ENCODE measurements at places on chromosomes 1 and 21.
A peak's percentile ranks its signal among the peaks of the same experiment; 100 is the strongest.

DNA sequence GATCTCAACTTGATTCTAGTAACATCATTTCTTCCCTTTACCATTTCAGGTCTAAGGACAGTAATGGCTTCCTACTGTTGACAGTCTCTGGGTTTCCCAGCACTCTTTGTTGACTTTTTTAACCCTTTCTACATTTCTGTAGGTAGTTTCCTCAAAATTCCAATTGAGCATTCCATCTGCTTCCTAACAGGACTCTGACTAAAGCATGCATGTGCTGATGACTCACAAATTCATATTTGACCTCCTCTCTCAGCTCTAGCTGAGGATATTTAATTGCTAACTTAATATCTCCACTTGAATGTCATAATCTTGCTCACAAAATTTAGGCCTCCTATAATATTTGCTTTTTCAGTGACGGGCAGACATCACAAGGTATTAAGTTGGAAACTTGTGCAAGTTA is 93.3 kb upstream of the ZNHIT6 start:
- DNase-seq, result no peak

- no peak for DNase-seq
Observed at GRCh38 chr1:238487931-238488330, 597.2 kb upstream of the ZP4 start.

DNA sequence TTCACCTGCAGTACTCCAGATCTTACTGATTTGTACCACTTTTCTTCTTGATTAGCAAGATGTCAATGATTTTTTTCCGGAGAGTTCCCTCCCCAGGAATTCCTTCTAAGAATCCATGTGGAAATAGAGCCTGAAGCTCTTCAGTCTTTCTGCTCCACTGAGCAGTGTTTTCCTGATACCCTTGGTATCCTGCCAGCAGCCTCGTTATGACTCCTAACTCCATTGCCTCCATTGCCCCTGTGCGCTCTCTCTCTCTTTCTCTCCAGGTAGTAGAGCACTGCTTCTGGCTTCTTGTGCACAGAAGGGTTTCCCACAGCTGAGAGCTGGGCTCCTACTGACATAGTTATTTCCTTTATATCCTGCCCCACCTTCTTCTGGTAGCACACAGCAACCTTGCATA is 12.2 kb downstream of the UBE2U start:
- DNase-seq, result peak; percentile 96

DNA sequence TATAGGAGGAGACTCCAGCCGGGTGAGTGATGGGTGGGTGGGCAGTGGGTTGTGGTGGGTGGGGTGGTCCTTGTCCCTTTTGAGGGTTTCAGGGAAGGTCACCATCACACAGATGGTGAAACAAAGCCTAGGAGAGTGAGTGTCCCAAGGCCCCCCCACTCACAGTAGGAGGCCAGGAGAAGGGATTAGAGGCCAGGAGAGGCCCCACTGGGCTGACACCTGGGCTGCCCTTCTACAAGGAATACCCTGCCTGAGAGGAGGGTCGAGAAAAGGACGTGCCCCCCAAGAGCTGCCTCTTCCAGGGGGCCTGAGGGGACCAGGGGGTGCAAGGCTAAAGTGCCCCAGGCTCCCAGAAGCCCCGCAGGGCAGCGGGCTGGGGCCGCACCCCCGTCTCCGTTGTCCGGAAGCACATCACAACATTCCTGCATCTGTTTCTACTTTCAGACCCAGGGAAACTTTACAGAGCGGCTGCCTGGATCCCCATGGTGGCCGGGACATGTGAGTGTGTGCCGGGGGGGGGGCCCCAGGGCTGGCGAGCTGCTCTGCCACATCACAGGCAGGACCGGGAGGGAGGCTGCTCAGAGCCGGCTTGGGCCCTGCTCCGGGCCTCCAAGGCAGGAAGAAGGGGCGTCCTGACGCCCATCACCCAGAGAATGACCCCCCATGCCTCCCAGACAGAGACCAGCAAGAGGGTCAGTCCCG is 68.2 kb downstream of the ARHGEF16 start:
- DNase-seq, result no peak

- DNase-seq, result no peak
Observed at GRCh38 chr1:160800142-160800541, 4.2 kb downstream of the LY9 start.

GRCh38 chr1:211490038-211490678 is 1.8 kb downstream of the RD3 start:
- no peak for DNase-seq

DNA sequence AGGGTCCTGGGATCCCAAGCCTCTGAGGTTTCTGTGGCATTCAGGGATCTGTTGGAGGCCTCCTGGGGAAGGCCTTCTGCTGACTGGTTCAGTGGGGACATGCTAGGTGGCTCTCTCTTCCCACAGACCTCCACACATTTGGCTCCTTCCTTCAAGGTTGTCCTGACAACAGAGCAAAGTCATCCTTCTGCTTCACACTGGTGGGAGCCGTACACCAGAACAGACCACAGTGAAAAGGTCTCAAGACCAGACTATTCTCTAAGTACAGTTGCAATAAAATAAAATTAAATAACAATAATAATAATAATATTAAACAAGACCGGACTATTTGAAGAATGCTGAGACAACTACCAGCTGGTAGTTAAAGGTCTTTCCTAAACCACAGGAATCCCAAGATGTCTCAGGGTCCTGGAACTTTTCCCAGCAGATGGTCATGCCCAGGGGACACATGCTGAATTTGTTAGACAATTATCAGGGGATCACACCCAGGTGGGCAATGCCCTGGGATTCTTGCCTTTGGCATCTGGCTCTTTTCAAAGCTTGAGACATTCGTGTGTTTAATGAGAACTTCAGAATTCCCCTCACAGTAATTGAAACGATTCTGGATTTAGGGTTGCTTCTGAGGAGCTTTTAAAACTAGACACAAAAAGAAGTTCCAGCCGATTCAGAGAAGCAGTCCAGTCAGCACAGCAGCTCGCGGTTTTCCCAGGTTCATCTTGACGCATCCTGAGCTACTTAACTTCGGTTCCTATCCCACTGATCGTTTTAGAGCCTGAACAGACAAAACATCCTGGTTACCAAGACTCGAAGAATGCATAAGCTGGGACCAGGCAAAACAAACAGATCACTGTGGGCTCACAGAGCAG is 22.9 kb downstream of the HTR1D start:
- no peak for DNase-seq

- no peak for DNase-seq
Observed at GRCh38 chr1:171468120-171468750, 17.1 kb upstream of the PRRC2C start.

GRCh38 chr1:39109644-39110043 is 83.5 kb downstream of the NDUFS5 start:
- DNase-seq, result no peak

- DNase-seq, result no peak
Observed at GRCh38 chr1:66333466-66334199, 200.3 kb upstream of the SGIP1 start.

DNA sequence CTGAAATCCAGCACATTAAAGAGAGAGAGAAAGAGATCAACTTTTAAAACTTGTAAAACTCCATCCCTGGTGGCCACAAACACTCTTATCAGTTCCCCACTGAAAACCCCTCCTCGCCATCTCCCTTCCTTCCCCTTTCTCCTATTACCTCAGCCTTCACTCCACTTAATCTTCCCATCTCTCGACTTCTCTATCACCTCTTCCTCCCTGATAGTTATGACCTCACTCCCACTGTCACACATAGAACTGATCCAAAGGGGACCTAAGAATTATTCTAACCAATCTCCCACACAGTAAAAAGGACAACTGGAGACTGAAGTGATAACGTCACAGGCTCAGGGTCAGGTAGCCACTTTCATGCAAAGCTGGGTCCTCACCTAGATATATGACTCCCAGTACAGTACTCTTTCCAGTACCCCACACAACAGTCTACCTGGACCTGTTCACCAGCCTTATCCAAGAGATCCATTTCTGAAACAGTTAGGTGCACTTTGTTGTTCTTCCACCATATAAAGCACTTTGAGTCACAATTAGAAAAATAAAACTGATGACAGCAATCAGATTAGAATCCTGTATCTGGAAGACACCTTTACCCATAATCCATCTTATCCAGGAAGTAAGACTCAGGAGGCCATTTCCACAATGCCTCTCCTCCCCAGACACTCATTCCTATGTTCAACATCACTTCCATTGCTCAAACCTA is 324.8 kb downstream of the SMYD3 start:
- no peak for DNase-seq

DNA sequence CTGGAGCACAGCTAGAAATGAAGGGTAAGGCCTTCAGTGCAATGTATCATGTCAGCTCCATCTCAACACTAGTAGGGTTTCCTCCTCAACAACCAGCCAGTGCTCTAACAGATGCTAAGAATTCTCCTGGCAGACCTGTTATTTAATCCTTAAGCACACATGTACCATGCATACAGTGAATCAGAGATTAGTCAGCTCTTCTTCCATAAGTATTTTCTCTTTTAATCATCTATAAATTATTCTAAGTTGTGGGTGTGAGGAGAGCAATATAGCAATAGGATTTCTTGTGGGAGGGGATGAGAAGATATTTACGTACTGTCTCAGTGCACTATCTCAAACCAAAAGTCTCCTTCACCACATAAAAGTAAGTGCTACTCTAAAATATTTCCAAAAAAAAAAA is 95.3 kb downstream of the COP1 start:
- no peak for DNase-seq

DNA sequence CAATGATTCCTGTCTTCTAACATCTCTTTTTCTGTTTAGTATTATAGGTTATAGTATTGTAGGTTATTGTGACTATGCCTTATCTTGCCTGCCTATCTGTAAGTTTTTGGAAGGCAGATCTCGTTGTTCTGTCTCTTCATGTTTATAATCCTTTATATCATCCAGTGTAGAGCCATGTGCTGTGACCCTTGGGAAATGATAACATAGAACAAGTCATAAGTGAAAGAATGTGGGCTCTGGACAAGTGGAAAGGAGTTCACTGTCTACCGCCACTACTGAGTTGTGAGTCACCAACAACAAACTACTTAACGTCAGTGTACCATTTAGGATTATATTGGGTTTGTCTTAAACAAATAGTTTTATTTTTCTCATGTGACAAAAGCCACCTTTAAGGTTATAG is 139.3 kb downstream of the LYPLAL1 start:
- no peak for DNase-seq

- no peak for DNase-seq
Observed at GRCh38 chr1:936348-937264, 12.9 kb downstream of the SAMD11 start.

DNA sequence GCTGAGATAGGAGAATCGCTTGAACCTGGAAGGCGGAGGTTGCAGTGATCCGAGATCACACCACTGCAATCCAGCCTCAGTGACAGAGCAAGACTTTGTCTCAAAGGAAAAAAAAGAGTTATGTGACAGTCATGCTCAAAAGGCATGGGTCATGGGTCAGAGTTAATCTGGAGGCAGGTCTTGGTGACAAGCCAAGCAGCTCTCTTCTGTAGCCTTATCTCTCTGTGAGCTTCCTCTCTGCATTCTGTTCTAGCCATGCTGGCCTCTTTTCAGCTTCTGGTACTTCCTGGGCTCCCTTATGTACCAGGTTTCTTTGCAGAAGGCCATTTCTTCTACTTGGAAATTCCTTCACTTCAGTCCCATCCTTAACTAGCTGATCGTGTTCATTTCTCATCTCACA is 63.6 kb downstream of the NGF start:
- DNase-seq, result no peak

DNA sequence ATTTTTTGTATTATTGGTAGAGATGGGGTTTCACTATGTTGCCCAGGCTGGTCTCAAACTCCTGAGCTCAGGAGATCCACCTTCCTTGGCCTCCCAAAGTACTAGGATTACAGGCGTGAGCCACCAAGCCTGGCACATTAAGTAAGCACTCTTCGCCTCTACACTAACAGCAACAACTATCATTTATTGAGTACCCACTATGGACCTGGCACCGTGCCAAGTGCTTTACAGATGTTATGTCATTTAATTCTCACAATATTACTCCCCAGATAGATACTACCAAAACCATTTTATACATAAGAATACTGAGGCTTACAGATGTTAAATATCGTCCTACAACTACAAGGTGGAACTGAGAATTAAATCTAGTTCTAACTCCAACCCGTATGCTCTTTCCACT is 50.1 kb downstream of the TUT4 start:
- DNase-seq, result peak; percentile 11

DNA sequence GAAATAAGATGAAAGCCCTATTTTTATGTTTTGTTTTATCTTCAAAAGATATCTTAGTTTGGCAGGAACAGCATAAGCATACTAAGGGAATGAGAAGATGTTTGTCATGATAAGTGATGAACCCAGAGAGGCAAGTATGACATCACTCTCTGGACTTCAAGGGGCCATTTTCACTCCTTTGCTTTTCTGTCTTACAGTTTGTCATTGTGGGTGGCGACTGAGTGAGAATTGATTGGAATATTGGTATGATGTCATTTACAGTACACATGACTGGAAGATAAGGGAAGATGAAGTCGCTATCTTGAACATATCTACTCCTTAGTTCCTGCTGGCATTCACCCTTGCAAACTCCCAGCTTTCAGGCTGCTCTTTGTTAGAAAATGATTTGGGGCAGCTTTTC is 258.1 kb upstream of the RAB4A start:
- DNase-seq, result no peak

- no peak for DNase-seq
Observed at GRCh38 chr21:45900034-45900868, 81.3 kb upstream of the COL6A1 start.

DNA sequence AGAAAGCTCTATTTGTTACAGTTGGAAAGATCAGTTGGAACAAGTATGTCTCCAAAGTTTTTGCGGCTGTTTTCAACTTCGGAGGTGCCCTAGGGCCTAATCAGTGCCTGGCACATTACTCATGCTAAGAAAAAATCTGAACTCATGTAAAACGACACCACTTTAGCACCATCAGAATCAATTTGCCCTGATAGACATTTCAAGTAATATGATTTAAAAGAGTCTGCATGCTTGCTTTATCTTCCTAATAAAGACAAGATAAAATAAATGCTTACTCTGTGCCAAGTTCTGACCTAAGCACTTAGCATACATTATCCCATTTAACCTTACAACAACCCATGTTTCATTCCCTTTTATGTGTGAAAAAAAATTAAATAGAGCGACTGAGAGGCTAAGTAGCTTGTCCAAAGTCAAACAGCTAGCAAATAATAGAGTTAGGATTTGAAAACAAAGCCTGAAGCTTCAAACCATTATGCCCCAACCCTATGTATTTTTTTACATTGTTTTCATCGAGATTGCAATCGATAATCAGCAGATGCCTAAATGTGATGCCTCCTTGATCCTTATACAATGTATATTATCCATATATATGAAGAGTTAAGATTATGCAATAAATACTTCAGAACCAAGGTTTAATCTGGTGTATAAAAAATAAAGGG is 91.3 kb downstream of the DENND1B start:
- no peak for DNase-seq

DNA sequence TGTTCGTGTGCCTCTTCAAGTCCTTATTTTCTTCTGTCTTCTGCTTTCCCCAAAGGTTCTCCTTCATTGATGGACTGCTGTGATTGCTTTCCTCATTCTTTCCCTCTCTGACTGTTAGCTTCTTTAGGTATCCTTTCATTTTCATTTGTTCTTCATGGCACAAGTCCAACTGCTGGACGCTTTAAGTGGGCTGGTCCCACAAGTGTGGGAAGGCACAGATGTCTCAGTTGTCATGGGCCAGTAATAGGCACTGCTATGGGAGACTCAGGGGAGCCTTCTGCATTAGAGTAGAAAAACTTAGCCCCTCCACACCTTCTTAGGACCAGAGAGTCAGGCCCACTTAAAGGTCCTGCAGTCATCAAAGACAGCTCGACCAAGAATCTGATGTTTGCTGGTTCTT is 122.3 kb upstream of the C1orf105 start:
- no peak for DNase-seq

GRCh38 chr1:153678519-153679336 is at the start of gene NPR1:
NPR1 (plus strand) TSS chr1:153678688; CDS start chr1:153679109, 421 bp downstream.
- DNase-seq, result no peak

Data from NCI-H2029 treated with DMSO at 0.1 percent for 48 hours (cell line).